CD4-positive, alpha-beta memory T cell (primary cell): ENCODE measurements at places on chromosomes 1 and 21. TPM values are rescaled to one million over a fixed set of nuclear protein-coding genes. Genes with fewer than 3 reads are reported as not detected.

- peaks cover 14% of the 10 kb centered on the region for H3K27me3 ChIP-seq
- DNase-seq: no peak
- no peaks in the 10 kb centered on the region for H3K4me1 ChIP-seq
- H3K4me3 ChIP-seq: no peak overlapping the region
These were observed 106.3 kb upstream of the GJB5 start for GRCh38 chr1:34648501-34648900.

DNA sequence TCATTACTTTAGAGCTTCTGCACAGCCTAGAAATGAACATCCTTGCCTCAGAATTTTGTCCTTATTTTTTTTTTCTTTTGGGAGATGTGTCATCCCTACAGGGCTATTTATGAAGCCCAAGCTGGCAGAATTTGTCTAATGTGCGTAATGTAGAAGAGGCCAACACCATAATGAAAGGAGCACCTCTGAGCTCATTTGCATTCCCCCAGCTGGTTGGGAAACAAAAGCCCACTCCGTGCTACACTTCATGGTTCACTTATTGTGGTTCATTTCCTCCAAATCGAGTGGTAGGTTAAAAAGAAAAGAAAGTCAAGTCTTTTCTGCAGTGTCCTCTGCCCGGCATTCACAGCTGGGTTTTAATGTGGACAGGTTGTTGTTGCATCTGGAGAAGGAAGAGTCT is 73.5 kb downstream of the KAZN start:
- no peaks in the 10 kb centered on the region for H3K27me3 ChIP-seq
- no peaks in the 10 kb centered on the region for H3K4me1 ChIP-seq
- no peak for DNase-seq
- no peak overlapping the region for H3K27ac ChIP-seq
- no peaks in the 10 kb centered on the region for H3K36me3 ChIP-seq
- no peak overlapping the region for H3K4me3 ChIP-seq

- H3K4me3 ChIP-seq: no peak overlapping the region
- H3K36me3 ChIP-seq: peaks cover 82% of the 10 kb centered on the region
- peaks cover 35% of the 10 kb centered on the region for H3K4me1 ChIP-seq
- DNase-seq: no peak
- peak overlapping the region; percentile 10 for H3K27ac ChIP-seq
- H3K27me3 ChIP-seq: no peaks in the 10 kb centered on the region
These were observed 30.4 kb downstream of the TMEM63A start for GRCh38 chr1:225851805-225852204.

- H3K27ac ChIP-seq: peak overlapping the region; percentile 19
- DNase-seq: peak; percentile 42
- H3K36me3 ChIP-seq: peaks cover 35% of the 10 kb centered on the region
- no peak overlapping the region for H3K4me3 ChIP-seq
- no peaks in the 10 kb centered on the region for H3K27me3 ChIP-seq
- peaks cover 32% of the 10 kb centered on the region for H3K4me1 ChIP-seq
These were observed 25.1 kb upstream of the LSS start for GRCh38 chr21:46253610-46254124.

Gene HSD3B2
- not detected for total RNA-seq

Gene FCAMR
- not detected for total RNA-seq

Gene UBE2U
- total RNA-seq: not detected
